ENCODE measurements at places on chromosomes 16 and 17.

GRCh38 chr17:8791248-8791909, 7.8 kb downstream of the MFSD6L start:
- no peak for DNase-seq

- no peak for DNase-seq
Observed at GRCh38 chr17:57090560-57091185, 5.6 kb downstream of the AKAP1 start.

GRCh38 chr16:69424935-69425784, 741 bp downstream of the CYB5B start:
- DNase-seq, result no peak

DNA sequence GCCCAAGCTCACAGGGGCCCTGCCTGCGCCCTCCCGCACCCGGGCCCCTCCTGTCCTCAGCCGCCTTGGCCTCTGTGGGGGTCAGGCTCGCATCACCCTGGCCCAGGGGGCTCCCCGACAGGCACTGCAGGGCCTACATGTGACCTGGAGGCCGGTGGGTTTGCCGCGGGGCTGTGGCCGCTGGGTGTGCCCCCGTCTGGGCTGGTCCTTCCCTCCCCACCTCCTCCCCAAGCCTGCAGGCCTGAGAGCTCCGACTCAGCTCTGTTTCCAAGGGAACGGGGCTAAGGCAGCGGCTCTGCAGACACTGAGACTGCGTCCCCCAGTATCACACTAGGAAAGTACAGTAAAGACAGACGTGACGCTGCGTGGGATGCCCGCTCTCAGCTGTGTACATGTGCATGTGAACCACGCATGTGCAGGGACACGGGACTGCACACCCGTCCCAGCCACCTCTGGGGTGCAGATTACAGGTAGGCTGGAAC, 16.5 kb upstream of the WDR45B start:
- no peak for DNase-seq

GRCh38 chr16:73066927-73067670, 19.2 kb upstream of the ZFHX3 start:
- DNase-seq, result no peak

GRCh38 chr17:42526031-42526444, 10.0 kb upstream of the NAGLU start:
- DNase-seq, result peak; percentile 51

GRCh38 chr17:40922239-40922638, 15.2 kb downstream of the KRT23 start:
- no peak for DNase-seq

GRCh38 chr17:54324813-54325212, 502.1 kb downstream of the KIF2B start:
- DNase-seq, result no peak

DNA sequence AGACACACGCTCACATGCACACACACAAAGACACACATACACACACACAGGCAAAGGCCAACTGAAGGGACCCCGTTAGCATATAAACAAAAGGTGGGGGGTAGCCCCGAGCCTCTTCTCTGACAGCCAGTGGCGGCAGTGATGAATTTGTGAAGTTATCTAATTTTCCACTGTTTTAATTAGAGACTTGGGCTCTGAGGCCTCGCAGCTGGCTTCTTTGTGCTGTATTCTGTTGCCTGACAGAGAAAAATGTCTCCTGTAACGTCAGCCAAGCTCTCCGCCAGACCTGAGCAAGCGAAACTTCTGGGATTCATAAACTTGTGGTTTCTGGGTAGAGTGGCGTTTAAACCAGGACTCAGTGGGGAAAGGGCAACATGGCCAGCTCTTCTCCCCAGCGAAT, 113.9 kb upstream of the FOXF1 start:
- no peak for DNase-seq
